A549 treated with dexamethasone at 1 μM for 4 hours (cell line): ENCODE measurements at places on chromosomes 1 and 21. TPM values are rescaled to one million over a fixed set of nuclear protein-coding genes. Genes with fewer than 3 reads are reported as not detected.

Gene TIAM1
- total RNA-seq: 0.73 to 1.0 TPM (median 0.89 TPM) in 5 replicates

Gene VANGL2
- 0.62 to 0.80 TPM (median 0.74 TPM) in 5 replicates for total RNA-seq

Gene GBP3
- 0.93 to 1.0 TPM (median 1.0 TPM) in 5 replicates for total RNA-seq

Gene HAO2
- total RNA-seq: not detected in 5 replicates

Gene PPP1R8
- 34.6 to 42.4 TPM (median 40.5 TPM) in 5 replicates for total RNA-seq

Gene PRRC2C
- 71.6 to 96.7 TPM (median 83.3 TPM) in 5 replicates for total RNA-seq

Gene ZCCHC17
- total RNA-seq: 22.3 to 27.9 TPM (median 22.9 TPM) in 5 replicates

Gene CFHR4
- not detected in 5 replicates for total RNA-seq

Gene TTC4
- 27.1 to 34.7 TPM (median 27.7 TPM) in 5 replicates for total RNA-seq

Gene GTF2B
- 26.1 to 28.6 TPM (median 27.4 TPM) in 5 replicates for total RNA-seq

Gene C4BPA
- total RNA-seq: 0.58 to 0.91 TPM (median 0.67 TPM) in 5 replicates
